ENCODE measurements at places on chromosomes 2 and 18. TPM values are rescaled to one million over a fixed set of nuclear protein-coding genes. Genes with fewer than 3 reads are reported as not detected.

RAX gene
- total RNA-seq: not detected

CAPN14 gene
- total RNA-seq: 2.0 TPM

WDR7 gene
- 7.6 TPM for total RNA-seq

CHST9 gene
- total RNA-seq: not detected

REG1B gene
- total RNA-seq: not detected

LBH gene
- total RNA-seq: 7.1 TPM

TFCP2L1 gene
- total RNA-seq: not detected

DCDC2C gene
- total RNA-seq: not detected

PROKR1 gene
- total RNA-seq: not detected

HTR2B gene
- not detected for total RNA-seq

MYO5B gene
- not detected for total RNA-seq

FAM237A gene
- not detected for total RNA-seq

C18orf63 gene
- total RNA-seq: not detected

ZNF396 gene
- total RNA-seq: 1.0 TPM

PCARE gene
- not detected for total RNA-seq

DNA sequence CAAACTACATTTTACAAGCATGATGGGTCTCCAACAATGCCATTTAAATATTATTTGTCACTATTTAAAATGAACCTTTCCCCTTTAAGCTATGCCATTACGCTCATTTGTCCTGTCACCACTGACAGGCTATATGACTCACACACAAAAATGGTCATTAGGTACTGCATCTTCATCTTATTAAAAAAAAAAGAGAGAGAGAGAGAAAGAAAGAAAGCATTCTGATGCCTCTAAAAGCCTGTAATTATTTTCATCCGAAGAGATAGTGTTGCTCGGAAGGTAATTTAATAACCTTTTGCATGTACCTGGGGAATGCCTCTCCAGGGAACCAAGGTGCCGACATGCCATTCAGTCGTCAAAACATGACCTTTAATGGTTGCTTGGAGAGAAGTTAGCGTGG is 226.7 kb downstream of the ARHGAP15 start:
- no peak for DNase-seq

- DNase-seq: no peak
Observed at GRCh38 chr2:240887631-240888030, 8.3 kb downstream of the MAB21L4 start.

GRCh38 chr2:239607517-239608191 is 206.8 kb upstream of the HDAC4 start:
- DNase-seq: no peak

DNA sequence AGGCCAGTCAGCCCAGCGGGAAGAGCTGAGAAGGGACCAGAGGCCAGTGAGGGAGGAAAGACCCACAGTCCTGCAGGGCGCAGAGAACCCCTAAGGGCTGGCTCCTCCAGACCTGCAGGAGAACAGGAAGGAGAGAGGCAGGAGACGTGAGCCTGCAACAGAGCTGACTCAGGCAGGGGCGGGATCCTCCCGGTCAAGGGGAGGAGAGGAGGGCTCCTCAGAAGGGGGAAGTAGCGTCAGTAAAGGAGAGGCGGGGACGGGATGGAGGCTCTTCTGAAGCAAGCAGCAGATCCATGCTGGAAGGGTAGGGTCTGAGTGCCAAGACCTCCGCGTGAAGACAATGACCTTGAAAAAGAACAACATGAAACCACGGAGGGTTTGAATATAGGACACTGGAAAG is 50.8 kb downstream of the TRABD2A start:
- no peak for DNase-seq

- no peak for DNase-seq
Observed at GRCh38 chr2:127293386-127293747, 577 bp downstream of the ERCC3 start.

DNA sequence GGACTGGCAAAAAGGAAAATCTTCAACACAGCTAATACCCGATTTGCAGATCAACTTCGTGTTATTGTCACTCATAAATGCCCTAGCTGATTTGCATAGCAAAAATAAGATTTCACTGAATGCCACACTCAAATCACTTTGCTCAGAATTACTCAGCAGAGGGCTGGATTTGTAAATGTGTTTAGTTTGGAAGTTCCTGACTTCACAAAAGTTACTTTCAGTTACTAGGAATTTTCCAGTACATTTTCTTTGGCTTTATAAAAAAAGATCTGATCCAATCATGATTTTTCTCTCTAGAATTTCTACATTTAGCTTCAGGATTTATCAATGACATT is 433.3 kb upstream of the ID2 start:
- no peak for DNase-seq

GRCh38 chr2:112927745-112928144 is 16.8 kb downstream of the IL37 start:
- no peak for DNase-seq

DNA sequence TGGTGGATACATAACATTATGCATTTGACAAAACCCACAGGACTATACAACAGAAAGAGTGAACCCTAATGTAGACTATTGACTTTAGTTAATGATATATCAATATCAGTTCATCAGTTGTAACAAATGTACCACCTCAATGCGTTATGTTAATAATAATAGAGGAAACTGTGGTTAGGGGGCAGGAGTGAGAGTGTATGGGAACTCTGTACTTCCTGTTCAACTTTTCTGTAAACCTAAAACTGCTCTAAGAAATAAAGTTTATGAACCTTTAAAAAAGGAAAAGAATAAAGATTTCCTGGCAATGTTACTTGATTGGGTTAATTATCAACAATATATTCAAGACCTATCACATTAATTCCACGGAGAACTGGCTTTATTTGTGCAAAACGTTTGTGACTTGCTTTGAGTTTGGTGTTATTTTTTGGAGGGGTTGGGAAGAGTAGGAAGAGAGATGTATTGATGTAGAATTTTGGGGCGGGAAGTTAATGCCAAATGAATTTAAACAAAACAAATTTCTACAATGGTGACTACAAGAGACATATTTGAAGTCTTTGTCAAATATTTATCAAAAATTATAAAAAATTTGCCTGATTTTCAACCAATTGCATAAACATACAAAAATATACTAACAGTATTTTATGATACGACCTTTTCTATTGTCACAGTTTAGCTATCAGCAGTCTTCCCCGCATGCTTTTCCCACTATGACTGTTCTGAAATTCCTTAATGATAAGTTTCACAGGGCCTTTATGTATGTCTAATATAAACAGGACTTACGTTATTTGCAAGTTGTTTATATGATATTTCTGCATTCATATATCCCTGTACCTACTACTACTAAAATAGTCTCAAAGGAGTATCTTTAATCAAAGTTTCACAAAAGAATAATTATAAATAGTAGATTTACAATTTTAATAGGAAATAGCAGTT is 2.1 kb upstream of the RTN4 start:
- DNase-seq: peak; percentile 61

- DNase-seq: no peak
Observed at GRCh38 chr2:239286901-239287300, 113.9 kb downstream of the HDAC4 start.

DNA sequence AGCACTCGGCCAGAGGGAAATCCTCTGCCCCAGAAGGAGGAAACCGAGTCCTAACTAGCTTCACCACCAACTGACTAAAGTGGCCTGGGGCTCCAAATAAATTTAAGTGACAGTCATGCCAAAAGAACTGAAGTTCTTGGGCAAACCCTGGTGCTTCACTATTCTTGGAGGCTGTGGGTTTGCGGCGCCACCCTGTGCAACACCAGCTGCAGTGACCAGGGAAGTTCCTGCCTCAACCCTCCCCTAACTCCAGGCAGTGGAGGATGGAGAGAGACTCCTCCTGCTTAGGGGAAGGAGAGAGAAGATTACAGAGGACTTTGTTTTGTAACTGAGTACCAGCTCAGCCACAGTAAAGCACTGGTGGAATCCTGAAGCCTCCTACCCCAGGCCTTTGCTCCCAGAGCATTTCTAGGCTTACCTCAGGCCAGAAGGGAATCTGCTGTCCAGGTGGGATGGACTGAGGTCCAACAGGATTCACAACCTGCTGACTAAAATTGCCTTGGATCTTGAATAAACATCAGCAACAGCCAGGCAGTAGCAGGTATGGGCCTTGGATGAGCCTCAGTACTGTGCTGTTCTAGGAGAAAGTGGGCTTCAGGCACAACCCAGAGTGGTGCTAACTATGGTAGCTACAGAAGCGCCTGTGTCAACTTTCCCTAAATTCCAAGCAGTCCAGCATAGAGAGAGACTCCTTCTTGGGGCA is 29.4 kb upstream of the BMP10 start:
- DNase-seq: no peak

DNA sequence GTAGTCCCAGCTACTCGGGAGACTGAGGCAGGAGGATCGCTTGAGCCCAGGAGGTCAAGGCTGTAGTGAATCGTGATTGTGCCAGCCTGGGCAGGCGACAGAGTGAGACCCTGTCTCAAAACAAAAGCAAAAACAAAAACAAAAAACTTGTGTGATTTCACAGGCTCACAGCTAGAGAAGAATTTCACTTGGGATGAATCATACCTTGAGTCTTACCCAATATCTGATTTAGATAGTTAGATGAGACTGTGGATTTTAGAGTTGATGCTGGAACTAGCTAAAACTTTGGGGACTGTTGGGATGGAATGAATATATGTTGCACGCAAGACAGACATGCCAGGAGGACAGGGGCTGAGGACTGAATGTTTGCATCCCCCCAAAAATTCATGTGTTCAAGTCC is 4.4 kb downstream of the ANKRD29 start:
- no peak for DNase-seq

DNA sequence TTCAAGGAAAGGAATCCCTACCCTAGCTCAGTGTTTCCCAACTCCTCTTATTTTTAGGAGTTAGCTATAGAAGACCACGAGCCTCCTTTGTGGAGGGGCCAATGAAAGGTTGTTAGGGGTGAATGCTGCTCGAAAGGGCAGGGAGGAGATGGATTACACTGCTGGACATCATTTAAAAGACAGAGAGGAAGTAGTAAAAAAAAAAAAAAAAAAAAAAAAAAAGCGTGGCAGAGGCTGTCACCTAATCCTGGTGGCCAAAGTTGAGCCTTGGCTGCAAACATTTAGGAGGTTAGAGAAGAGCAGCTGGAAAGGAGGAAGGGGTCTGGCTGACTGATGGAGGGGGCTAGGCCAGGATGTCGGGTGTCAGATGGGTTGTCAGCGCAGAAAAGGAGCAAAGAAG is 139.0 kb upstream of the KLF7 start:
- DNase-seq: peak; percentile 52

DNA sequence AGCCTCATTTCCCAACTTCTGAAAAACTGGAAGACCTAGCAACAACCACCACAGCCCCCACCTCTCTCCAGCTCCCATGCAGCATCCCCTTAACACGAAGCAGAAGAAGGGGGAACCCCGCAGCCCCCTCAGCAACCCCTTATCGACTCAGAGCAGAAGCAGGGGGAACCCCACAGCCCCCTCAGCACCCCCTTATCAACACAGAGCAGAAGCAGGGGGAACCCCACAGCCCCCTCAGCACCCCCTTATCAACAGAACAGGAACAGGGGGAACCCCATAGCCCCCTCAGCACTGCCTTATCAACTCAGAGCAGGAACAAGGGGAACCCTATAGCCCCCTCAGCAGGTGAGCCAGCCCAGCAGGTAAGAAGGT is 6.7 kb downstream of the SLC66A2 start:
- no peak for DNase-seq

GRCh38 chr2:236915726-236916125 is 170.0 kb upstream of the COPS8 start:
- DNase-seq: no peak

GRCh38 chr2:234951664-234952269 is at the start of gene SH3BP4:
Gene SH3BP4 (plus strand): TSS chr2:234952017. CDS start chr2:235035003, 82,986 bp downstream.
- no peak for DNase-seq

DNA sequence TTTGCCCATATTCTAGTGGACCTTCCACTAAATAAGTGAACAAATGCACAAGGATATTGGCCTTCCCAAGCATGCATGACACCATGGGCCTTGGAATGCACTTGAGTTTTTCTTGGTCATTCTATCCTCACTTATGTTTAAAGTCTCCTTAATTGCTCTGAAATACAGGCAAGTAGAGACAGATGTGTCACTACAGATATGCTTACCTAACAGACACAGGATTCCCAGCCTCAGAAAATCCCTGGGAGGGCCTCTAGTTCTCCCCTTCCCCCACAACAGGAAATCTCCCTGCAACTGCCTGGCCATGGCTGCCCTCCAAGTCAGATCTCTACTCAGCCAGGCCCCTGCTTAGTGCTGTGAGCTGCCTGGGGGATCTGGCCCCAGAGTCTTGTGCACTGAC is 445.2 kb downstream of the IRS1 start:
- no peak for DNase-seq

DNA sequence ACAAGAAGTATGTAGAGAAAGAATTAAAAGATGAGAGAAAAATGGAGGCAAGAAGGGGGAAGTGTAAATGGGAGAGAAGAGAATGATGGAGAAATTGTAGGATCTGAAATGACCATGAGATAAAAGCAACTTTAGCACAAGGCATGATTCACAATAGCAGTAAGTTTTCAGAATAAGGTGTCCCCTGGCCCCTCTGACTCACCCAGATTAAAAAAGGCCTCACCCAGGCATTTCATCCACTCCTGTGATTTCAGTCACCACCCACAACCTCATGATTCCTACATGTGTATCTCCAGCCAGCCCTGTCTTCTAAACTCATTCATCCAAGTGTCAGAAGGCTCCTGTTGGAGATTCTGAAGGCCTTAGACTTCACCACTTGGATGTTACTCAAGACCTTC is 56.6 kb downstream of the SP100 start:
- DNase-seq: no peak

DNA sequence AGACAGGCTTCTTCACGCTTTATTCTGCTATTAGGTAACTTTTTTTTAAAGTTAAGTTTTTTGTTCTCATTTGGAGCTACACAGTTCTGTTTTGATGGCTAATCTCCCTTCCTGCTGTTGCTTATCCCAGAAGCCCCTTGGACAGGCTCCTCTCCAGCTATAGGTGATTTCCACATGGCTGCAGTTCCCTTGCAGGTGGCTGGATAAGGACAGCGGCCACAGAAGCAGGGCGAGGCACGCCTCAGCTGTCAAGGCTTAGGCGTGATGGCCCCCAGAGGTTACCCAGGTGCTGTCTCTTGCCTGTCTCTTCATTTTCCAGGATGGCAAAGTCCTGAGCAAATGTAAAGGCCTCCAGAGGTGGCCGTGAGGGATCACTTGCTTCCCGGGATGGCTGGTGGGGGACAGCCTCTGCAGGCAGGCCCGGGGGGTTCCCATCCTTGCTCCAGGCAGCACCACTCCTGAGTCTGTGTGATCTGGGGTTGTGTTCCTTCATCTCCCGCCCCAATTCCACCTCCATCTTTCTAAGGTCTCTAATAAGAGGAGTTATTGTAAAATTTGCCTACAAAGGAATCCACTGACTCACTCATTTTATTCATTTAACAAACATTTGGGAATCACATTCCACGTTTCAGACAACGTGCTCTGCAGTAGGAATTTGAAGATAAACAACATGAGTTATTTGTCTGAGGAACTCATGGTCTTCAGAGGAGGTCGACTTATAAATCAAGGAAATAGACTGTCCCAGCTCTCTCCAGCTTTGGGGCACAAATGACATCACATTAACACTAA is 53.4 kb downstream of the NAPG start:
- peak; percentile 28 for DNase-seq

DNA sequence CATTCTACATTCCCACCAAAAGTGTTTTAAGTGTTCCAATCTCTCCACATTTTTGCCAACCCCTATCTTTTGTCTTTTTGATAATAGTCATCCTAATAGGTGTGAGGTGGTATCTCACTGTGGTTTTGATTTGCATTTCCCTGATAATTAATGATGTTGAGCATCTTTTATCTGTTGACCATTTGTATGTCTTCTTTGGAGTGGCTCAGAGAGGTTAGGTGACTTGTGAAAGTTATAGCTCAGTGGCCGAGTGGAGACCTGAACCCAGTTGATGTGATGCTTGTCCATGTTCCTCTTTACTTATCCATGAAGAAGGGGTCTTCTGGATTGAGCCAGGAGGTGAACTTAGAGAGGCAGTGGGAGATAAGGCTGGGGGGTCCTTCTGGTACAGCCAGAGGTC is 78.8 kb downstream of the DDX1 start:
- no peak for DNase-seq
